ENCODE measurements at places on chromosomes 11 and 22. TPM values are rescaled to one million over a fixed set of nuclear protein-coding genes. Genes with fewer than 3 reads are reported as not detected.

ADM2 gene
- total RNA-seq = 4.1 TPM

CEND1 gene
- total RNA-seq = 1.9 TPM

OR52I2 gene
- not detected for total RNA-seq

IGF2 gene
- not detected for total RNA-seq

JAML gene
- 140 TPM for total RNA-seq

CPT1A gene
- 63.2 TPM for total RNA-seq

- H3K36me3 ChIP-seq = no peaks in the 10 kb centered on the region
- H3K27me3 ChIP-seq = peaks cover 10% of the 10 kb centered on the region
- no peaks in the 10 kb centered on the region for H3K4me1 ChIP-seq
Measured at GRCh38 chr11:86769219-86769618, 31.1 kb upstream of the PRSS23 start.

DNA sequence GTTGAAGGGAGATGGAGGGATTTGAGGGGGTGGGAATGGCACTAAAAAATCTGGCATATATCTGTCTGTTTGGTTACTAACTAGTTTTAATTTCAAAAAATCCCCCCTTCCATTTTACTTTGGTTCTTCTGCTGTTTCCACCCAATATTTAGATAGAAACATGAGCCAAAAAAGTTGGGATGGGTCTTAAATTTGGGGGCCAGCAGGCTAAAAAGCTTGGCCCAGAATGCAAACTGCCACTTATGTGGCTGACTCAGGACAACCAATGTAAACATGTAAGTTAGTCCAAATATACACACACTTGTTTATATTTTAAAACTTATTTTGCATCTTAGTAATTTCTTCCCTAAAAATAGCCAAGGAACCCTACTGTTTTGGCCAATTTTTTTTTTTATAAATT, 35.7 kb downstream of the LGR4 start:
- peaks cover 3% of the 10 kb centered on the region for H3K27me3 ChIP-seq
- no peak overlapping the region for H3K27ac ChIP-seq
- H3K4me1 ChIP-seq = no peaks in the 10 kb centered on the region
- no peak overlapping the region for H3K4me3 ChIP-seq

GRCh38 chr11:75874684-75875341, 59.8 kb downstream of the UVRAG start:
- H3K27me3 ChIP-seq = no peaks in the 10 kb centered on the region
- H3K27ac ChIP-seq = no peak overlapping the region
- H3K4me3 ChIP-seq = no peak overlapping the region
- peaks cover 14% of the 10 kb centered on the region for H3K4me1 ChIP-seq

GRCh38 chr11:132803436-132803835, 728.9 kb downstream of the OPCML start:
- no peak for DNase-seq
- no peak overlapping the region for H3K4me3 ChIP-seq
- no peaks in the 10 kb centered on the region for H3K36me3 ChIP-seq
- H3K27ac ChIP-seq = no peak overlapping the region
- H3K4me1 ChIP-seq = no peaks in the 10 kb centered on the region

DNA sequence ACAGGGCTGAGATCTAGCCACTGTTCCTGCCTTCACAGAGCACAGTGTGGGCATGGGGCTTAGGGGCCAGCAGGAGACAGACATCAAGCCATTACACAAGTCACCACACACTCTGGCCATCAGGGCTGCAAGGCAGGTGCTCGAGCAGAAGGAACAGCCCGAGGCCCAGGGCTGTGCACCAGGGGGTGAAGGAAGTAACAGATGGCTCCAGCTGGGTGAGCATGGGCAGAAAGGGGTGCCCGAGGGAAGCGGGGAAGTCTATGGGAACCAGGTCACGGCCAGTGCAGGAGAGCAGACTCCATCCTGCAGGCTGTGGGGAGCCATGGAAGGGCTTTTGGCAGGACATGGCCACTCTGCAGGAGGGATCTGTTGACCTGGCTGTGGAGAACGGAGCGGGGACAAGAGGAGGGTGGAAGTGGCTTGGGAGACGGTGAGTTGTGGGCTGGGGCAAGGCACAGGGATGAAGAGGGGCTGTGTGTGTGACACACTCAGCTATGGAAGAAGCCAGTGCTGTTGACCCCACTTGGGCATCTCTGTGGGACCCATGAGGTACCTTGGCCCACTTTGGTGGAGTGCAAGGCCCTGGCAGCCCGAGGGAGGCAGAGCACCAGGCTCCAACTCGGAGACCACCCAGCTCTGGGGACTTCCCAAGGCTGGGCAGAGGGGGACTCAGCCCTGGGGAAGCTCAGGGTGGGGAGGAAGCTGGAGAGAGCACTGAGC, 3.6 kb downstream of the C11orf68 start:
- no peak for DNase-seq
- no peak overlapping the region for H3K27ac ChIP-seq
- peaks cover 26% of the 10 kb centered on the region for H3K4me1 ChIP-seq
- H3K4me3 ChIP-seq = no peak overlapping the region
- no peaks in the 10 kb centered on the region for H3K27me3 ChIP-seq

DNA sequence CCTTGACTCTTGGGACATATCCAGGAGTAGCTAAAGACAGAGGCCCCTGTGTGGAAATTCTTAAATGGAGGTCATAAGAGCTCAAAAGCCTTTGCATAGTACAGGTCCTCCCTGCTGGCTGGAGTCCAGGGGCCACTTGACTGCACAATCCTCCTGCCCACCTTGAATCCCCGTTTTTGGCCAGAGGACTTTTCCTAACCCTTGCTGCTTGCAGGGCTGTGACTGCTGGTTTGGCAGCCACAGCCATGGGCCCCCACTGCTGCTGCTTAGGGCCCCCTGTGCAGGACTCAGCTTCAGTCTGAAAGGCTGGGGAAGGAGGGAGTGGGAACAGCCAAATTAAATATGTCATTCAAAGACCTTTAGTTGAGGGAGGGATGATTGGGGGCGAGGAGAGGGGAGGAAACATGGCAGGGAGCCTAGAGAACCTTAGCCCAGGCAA, 33.4 kb downstream of the ARHGAP1 start:
- no peak overlapping the region for H3K27ac ChIP-seq
- no peak overlapping the region for H3K4me3 ChIP-seq
- no peak for DNase-seq
- H3K27me3 ChIP-seq = no peaks in the 10 kb centered on the region

DNA sequence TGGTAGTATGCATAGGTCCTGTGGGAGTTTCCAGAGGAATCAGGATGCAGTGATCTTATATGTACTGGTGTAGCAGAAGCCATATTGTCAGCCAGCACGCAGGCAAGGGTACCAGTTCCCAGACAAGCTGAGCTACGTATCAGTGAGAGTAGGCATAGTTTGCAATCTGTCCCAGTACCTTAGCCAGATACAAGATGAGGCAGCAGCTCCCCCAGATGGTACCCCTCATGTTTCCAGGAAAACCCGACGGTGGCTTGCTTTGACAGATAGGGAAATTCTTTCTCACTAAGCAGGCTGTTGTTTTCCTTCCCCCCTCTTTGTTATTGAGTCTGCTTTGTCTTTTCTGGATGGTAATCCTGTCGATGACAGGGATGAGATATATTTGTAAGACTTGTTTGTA, 109.7 kb upstream of the RRM1 start:
- H3K36me3 ChIP-seq = peaks cover 35% of the 10 kb centered on the region
- peak; percentile 64 for DNase-seq
- H3K27me3 ChIP-seq = no peaks in the 10 kb centered on the region
- H3K27ac ChIP-seq = peak overlapping the region; percentile 9

- H3K4me3 ChIP-seq = no peak overlapping the region
- H3K36me3 ChIP-seq = no peaks in the 10 kb centered on the region
- no peak for DNase-seq
- no peaks in the 10 kb centered on the region for H3K4me1 ChIP-seq
Measured at GRCh38 chr11:5891216-5891800, 1.7 kb upstream of the OR52E5 start.

- H3K4me3 ChIP-seq = peak overlapping the region; percentile 97
- H3K27me3 ChIP-seq = no peaks in the 10 kb centered on the region
- H3K27ac ChIP-seq = peak overlapping the region; percentile 73
- peaks cover 78% of the 10 kb centered on the region for H3K4me1 ChIP-seq
Measured at GRCh38 chr11:102449651-102450570, 2.7 kb downstream of the TMEM123 start.

- no peak overlapping the region for H3K27ac ChIP-seq
- no peak overlapping the region for H3K4me3 ChIP-seq
- peaks cover 14% of the 10 kb centered on the region for H3K27me3 ChIP-seq
- H3K36me3 ChIP-seq = no peaks in the 10 kb centered on the region
Measured at GRCh38 chr22:48145738-48146137, 1383.3 kb downstream of the TBC1D22A start.

DNA sequence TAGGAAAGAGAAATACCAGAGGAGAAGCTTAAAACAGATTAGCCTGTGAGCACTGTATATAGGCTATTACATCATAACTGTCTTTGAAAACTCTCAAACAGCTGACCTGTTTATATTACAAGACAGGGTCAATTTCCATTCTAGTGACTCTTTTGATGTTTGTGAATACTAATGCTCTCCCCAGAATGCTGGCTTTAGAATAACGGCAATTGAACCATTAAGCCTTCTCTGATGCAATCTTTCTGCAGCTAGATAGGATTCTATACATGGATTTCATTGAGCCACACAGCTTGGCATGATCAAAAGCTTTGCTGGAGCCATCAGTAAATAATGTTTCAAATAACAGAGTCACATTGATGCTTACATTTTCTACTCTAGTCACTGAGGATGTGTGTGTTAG, 122.7 kb upstream of the FAT3 start:
- H3K4me1 ChIP-seq = no peaks in the 10 kb centered on the region
- no peaks in the 10 kb centered on the region for H3K27me3 ChIP-seq

- H3K4me3 ChIP-seq = no peak overlapping the region
- no peak for DNase-seq
- peaks cover 20% of the 10 kb centered on the region for H3K36me3 ChIP-seq
- H3K27me3 ChIP-seq = no peaks in the 10 kb centered on the region
- H3K27ac ChIP-seq = no peak overlapping the region
Measured at GRCh38 chr11:121048464-121049233, 24.7 kb downstream of the TBCEL start.

DNA sequence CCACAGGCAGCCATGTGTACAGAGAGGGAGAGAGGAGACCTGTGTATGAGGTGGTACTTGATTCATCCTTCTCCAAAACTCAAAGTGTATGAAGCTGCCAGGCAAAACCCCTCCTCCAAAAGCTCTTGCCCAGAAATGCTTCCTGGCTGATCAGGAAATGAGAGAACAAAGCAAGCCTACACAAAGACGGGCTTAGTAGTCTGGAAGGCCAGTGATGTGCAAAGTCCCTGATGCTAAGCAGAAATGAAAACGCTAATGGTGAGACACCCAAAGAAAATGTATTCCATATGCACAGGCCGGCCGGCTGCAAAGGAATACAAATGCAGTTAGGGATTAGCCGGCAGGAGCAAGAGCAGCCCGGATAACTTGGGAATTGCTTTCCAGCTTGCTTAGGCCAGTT, 234.9 kb upstream of the CADM1 start:
- no peaks in the 10 kb centered on the region for H3K36me3 ChIP-seq
- H3K4me3 ChIP-seq = no peak overlapping the region
- no peak overlapping the region for H3K27ac ChIP-seq
- H3K4me1 ChIP-seq = no peaks in the 10 kb centered on the region

DNA sequence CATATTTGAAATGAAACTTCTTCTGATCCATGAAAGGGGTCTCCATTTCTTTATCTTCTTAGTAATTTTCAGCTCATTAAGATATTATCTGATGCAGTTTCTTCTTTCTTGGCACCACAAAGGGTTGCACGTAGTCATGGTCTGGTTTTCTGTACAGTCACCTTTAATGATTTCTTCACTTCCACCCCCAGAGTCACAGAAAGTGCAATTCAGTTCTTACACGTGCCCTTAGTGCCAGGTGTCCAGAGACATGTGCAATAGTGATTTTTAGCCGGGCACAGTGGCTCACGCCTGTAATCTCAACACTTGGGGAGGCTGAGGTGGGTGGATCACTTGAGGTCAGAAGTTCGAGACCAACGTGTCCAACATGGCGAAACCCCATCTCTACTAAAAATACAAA, 202.8 kb upstream of the MTNR1B start:
- H3K4me3 ChIP-seq = no peak overlapping the region
- no peak overlapping the region for H3K27ac ChIP-seq
- H3K4me1 ChIP-seq = peaks cover 4% of the 10 kb centered on the region
- no peaks in the 10 kb centered on the region for H3K36me3 ChIP-seq
- no peak for DNase-seq

DNA sequence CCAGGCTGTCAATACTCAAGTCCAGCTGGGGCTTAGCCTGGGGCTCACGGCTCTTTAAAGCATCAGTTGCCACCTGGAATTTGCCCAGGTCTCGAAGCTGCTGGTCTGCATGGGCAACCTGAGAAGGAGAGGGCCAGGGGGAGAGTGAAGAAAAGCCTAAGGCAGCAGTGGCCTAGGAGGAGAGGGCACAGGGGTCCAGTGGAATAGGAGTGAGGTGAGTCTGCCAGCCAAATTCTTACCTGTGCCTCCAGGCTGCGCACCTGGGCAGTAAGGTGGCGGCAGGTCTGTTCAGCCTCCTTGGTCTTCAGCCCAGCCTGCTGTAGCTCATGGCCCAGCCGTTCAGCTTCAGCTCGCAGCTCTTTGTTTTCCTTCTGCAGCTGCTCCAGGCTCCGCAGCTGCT, 10.0 kb downstream of the IL18BP start:
- no peaks in the 10 kb centered on the region for H3K27me3 ChIP-seq
- peaks cover 65% of the 10 kb centered on the region for H3K36me3 ChIP-seq
- H3K4me1 ChIP-seq = no peaks in the 10 kb centered on the region
- no peak for DNase-seq

GRCh38 chr11:57792060-57792541, 30.5 kb downstream of the CTNND1 start:
- H3K27ac ChIP-seq = peak overlapping the region; percentile 96
- no peaks in the 10 kb centered on the region for H3K27me3 ChIP-seq
- H3K4me3 ChIP-seq = peak overlapping the region; percentile 52
- DNase-seq = peak; percentile 91
- peaks cover 25% of the 10 kb centered on the region for H3K36me3 ChIP-seq
- peaks cover 65% of the 10 kb centered on the region for H3K4me1 ChIP-seq

DNA sequence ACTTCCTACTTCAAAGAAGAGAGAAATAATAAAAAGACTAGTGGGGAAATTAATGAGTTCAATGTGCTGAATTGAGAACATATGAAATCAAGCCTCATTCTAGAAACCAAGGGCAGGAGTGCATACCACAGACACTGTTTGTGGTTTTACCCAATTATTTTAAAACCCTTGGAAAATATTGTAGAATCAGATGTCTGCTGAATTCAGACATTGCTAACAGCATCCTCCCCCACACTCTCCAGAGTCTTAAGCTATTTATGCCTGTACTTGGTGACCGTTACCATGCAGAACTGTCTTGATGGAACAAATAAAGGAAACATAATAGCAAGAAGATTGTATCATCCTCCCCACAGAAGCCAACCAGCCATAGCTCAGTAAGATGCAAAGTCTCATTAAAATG, 850.1 kb downstream of the NTM start:
- no peaks in the 10 kb centered on the region for H3K27me3 ChIP-seq
- no peaks in the 10 kb centered on the region for H3K36me3 ChIP-seq
- no peaks in the 10 kb centered on the region for H3K4me1 ChIP-seq
- no peak for DNase-seq

GRCh38 chr22:26847046-26847445, 189.7 kb downstream of the MIAT start:
- H3K36me3 ChIP-seq = no peaks in the 10 kb centered on the region
- peaks cover 4% of the 10 kb centered on the region for H3K27me3 ChIP-seq
- H3K4me1 ChIP-seq = peaks cover 24% of the 10 kb centered on the region
- DNase-seq = no peak
- no peak overlapping the region for H3K27ac ChIP-seq
